ENCODE measurements at places on chromosomes 1 and 21.

- no peak for DNase-seq
These were observed 58.5 kb downstream of the SLC66A1 start for GRCh38 chr1:19370453-19371170.

- DNase-seq = no peak
These were observed 156.3 kb downstream of the DHRS3 start for GRCh38 chr1:12461754-12462153.

DNA sequence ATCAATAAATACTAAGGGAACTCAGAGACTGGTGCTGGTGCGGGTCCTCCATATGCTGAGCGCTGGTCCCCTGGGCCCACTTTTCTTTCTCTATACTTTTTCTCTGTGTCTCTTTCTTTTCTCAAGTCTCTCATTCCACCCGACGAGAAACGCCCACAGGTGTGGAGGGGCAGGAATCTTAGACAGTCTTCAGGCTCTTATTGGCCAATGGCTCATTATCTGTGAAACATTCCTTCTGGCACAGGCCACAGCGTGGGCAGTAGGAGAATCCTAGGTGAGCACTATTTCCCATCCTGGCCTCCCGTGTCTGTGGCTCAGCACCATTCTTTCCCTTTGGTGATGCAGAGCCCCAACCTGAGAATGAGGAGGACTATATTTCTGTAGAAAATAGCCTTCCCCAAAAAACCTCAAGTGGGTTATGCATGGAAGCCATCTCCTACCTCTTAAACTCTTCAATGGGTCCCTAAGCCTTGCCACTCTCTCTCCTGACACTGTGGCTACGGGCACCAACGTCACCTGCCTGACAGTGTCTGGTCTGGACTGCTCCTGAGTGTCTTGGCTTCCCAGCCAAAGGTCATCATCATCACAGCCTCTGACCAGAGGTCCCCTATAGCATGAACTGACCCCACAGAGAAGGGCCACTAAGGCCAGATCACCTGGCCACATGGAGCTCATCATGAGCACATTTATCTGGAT is 6.2 kb upstream of the SLAMF1 start:
- no peak for DNase-seq

GRCh38 chr1:5826601-5827000 is 165.6 kb downstream of the NPHP4 start:
- DNase-seq = no peak

DNA sequence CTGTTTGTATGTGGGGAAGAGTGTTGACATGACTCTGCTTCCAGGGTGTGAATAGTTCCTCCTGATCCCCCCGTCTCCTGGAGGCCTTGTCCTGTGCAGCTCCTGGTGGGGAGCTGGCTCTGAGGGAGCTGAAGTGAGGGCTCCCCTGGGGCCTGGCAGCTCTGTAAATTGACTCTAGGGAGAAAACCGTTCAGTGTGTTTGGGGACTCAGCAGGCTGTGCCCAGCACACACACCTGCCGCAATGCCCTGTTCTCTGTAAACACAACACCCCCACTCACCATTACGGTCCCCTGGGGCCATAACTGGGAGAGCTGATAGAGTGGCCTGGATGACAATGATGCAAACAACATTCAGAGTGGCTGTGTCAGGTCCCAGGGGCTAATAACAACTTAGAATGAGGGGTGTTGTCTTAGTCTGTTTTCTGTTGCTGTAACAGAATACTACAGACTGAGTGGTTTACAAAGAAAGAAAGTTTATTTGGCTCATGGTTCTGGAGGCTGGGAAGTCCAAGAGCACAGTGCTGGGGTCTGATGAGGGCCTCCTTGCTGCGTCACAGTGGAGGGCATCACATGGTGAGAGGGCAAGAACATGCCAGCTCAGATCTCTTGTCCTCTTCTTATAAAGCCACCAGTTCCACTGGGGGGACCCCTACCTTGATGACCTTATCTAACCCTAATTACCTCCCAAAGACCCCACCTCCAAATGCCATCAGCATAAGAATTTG is 15.3 kb downstream of the ADORA1 start:
- DNase-seq = no peak

Data from CD4-positive, CD25-positive, alpha-beta regulatory T cell (primary cell).